ENCODE measurements at places on chromosomes 1 and 21. TPM values are rescaled to one million over a fixed set of nuclear protein-coding genes. Genes with fewer than 3 reads are reported as not detected.
A peak's percentile ranks its signal among the peaks of the same experiment; 100 is the strongest.

- peak; percentile 17 for DNase-seq
Measured at GRCh38 chr1:157773493-157774350, 3.2 kb downstream of the FCRL2 start.

SH3BGR gene
- 3.4 TPM for total RNA-seq

OR2T35 gene
- total RNA-seq, result not detected

KIAA0319L gene
- total RNA-seq, result 69.2 TPM

GRCh38 chr1:97190326-97190725, 468.7 kb downstream of the PTBP2 start:
- no peak for DNase-seq

- no peak for DNase-seq
Measured at GRCh38 chr1:213327017-213327667, 276.1 kb downstream of the RPS6KC1 start.

PTGER3 gene
- 6.5 TPM for total RNA-seq

- peak; percentile 54 for DNase-seq
Measured at GRCh38 chr1:39091845-39092645, 65.9 kb downstream of the NDUFS5 start.

GRCh38 chr1:202915146-202915545, 11.9 kb downstream of the KLHL12 start:
- no peak for DNase-seq

GRCh38 chr1:71222668-71223067, 141.8 kb upstream of the ZRANB2 start:
- no peak for DNase-seq

GRCh38 chr1:76876655-76877395, 9.5 kb downstream of the ST6GALNAC5 start:
- no peak for DNase-seq

GRCh38 chr1:180092931-180093650, 61.6 kb upstream of the QSOX1 start:
- DNase-seq, result no peak

GRCh38 chr1:36092798-36093185, 4.1 kb downstream of the ADPRS start:
- no peak for DNase-seq

GRCh38 chr1:168340781-168341482, 60.3 kb downstream of the TBX19 start:
- no peak for DNase-seq

DNA sequence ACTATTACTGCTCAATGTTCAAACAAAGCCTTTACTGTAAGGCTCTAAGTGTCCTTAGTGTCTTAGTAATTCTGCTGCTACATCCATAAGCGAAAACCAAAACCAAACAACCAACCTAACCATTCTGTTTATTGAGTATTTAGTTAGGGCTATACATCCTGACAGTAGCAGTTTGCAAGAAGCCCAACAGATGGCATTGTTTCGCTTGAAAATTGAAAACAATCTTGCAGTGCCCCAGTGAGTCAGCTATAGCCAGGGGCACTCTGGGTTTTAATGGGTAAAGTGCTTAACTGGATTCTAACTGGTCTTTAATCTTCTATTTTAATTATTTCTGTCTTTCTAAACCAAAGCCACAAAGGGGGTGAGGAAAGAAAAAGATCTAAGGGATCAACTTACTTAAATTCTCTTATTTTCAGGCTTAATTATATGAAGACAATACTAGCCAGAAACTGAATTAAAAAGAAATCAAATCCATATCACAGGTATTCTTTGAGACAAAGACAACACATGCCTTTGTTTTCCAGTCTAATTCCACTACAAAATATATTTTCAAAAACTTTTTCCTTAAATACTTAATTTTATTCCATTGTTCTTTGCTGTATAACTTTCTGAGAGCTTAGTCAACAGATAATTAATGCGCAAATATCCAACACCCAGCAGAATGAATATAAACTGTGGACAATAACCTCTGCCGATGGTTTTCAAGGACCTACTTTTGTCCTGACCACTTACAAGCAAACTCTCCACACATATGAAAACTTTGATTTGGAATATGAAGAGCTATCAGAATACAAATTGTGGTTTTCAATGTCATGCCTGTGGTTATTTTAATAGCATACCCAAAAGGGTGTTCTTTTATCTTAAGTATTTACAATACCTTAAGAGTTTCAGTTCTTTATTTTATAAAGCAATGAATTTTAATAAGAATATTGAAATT, 15.2 kb downstream of the POGZ start:
- peak; percentile 62 for DNase-seq

DNA sequence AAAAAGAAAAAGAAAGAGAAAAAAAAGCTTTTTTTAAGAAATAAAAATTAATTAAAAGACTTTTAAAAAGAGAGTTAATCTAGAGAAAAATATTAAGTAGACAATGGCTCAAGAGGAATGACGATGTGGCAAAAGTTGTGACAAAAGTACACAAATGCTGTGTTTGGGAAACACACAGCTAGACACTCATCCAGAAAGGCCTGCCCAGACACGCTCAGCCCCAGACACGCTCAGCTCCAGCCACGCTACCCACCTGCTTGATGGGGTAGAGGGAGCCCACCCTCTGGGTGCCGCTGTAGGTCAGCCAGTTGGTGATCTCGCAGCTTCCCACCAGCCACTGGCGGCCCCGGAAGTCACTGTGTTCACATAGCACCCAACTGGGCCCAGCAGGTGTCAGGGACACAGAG, 10.2 kb downstream of the CD52 start:
- no peak for DNase-seq

FAM76A gene
- 5.3 TPM for total RNA-seq
